ENCODE measurements at places on chromosomes 2 and 18.

DNA sequence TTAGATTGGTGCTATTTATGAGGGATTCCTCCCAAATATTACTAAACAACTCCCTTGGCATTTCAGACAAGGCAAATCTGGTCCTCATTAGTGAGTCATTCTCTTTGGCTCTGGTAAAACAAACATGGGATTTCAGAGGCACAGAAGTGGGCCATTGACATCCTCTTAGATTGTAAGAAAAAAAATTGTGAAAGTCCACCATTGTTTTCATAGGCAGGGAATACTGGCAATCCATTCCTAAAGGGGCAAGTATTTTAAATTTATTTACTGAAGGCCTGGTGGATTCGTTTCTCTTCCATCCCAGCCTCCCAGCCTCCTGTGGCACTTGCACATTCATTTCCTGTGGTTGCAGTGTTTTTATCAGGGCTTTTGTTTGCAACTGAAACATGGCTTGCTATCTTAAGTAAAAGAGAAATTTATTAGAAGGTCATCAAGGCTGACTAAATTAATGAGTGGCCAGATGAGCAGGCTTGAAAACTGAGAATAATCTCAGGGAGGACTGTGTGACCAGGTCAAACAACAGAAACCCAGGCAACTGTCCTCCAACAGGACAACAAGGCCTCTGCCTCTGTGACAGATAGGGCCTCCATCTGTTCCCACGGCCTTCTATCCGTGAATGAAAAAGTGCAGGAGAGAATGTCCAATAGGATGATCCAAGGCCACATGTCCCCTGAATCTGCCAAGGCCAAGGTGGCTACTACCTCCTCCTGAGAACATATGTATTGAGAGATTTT, 23.1 kb upstream of the TNFAIP6 start:
- DNase-seq, result no peak

- DNase-seq, result no peak
Measured at GRCh38 chr2:48227617-48228344, 302.2 kb upstream of the STON1 start.

- DNase-seq, result no peak
Measured at GRCh38 chr18:31146809-31147208, 15.8 kb downstream of the DSC1 start.

GRCh38 chr2:762646-763045, 85.4 kb upstream of the TMEM18 start:
- no peak for DNase-seq

GRCh38 chr2:9029721-9030120, 26.2 kb upstream of the MBOAT2 start:
- DNase-seq, result no peak

GRCh38 chr2:178949584-178949983, 100.4 kb downstream of the CCDC141 start:
- no peak for DNase-seq

DNA sequence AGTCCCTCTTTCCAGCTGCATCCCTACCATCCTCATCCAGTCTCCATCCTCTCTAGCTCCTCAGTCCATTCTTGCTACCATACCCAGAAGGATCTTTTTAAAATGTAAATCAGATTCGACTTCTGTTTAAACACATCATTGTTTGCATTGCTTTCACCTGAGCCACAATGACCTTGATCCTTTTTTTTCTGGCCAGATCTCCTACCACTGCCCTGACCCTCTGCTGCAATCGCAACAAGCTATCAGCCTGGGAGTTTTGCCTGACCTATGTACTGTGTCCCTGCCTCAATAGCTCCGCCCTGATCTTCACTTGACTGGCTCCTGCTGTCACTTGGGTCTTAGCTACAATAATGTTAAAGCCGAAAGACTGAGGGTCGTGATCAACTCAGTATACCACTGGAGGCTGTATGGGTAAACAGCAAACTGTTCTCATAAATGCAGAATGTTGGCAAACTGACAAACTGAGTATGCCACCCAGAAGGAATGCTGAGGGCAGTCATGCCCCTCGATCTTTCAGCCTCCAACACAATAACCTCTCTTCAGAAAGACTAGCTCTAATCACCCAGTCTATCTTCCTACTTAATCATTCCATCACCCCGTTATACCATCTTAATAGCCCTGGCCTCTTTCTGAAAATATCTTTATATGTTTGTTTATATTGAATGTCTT, 2.6 kb upstream of the RBM43 start:
- DNase-seq, result no peak

DNA sequence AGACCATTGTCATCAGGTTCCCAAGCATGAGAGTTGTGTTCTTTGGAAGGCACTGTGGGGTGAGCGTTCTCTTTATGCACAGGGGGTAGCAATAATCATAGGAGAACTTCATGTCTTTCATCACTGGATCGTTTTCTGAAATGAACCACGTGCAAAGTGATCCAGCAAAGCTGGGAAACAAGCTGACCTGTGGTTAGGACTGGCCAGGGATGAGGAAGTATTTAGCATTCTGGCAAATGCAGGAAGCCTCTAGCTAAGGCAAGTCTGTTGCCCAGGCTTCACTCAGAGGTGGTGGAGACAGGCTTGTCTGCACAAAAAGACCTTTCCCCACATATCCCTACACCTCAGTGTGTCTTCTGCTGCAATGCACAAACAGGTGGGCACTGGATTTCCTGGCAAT, 58.6 kb downstream of the MMADHC start:
- no peak for DNase-seq

DNA sequence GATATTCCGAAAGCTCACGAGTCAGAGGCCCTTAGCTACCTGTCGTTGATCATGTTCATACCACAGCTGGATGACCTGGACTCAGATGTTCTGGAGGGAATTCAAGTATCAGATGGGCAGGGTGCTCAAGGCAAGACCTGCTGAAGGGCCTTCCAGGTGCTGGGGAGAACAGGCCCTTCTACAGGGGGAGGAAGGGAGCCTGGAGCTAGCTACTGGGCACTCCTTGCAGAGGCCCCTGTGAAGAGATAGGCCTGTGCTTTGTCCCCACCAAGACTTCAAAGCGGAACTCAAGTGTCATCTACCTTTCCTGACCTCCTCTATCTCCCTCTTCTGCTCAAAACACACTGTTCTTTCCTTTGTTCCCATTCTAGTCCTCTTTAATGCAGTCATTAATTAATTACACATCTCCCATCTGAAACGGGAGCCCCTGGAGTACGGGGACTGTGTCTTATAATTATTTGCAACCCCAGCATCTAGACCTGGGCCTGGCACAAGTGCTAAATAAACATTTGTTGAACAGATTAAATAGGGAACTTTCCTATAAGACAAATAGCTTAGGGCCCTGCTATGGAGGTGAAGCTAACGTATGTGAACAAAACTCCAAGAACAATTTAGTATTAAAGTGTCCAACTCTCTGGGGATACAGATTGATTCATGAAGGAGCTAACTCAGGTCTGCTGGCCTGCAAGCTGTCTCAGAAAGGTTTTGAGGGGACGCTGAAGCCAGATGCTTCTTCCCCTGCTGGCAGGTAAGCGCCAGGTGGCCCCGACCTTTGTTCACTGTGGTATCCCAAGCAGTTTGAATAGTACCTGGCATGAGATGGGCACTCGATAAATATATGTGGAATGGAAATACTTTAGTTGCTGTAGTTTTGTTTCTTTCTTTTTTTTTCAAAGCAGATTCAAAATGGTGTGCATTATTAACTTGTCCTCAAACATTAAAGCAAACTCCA, 22.0 kb downstream of the RHOB start:
- no peak for DNase-seq

DNA sequence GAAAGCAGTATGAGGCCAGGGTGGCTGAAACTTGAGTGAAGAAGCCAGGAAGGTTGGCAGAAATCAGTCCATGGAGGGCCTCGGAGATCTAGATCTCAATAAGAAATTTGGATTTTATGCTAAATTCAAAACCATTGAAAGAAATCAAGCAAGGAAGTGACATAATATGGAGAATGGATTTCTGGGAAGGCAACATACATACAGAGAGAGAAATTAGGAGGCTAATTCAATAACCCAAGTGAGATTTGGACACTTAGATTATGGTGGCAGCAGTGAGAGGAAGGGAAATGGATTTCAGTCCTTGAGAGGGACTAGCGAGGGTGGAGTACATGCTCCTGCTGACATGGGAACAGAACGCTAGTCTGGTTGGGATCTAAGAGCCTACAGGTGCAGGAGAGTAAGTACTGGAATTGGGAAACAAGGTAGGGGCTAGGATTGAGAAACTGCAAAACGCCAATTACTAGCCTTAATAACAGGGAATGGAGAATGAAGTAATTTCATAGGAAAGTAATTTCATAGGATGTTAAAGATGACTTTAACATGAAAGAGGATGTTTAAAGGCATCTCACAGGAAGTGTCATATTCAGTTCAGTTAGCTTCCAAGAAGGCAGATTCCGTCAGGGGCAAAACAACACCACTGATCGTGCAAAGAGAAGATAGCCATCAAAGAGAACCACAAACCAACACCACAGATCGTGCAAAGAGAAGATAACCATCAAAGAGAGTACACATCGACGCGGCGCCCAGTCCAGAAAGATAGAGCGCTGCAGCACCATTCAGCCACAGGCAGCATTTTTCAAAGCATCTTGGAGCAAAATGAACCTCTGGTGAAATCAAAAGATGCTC, 27.2 kb downstream of the CDKL4 start:
- DNase-seq, result no peak

DNA sequence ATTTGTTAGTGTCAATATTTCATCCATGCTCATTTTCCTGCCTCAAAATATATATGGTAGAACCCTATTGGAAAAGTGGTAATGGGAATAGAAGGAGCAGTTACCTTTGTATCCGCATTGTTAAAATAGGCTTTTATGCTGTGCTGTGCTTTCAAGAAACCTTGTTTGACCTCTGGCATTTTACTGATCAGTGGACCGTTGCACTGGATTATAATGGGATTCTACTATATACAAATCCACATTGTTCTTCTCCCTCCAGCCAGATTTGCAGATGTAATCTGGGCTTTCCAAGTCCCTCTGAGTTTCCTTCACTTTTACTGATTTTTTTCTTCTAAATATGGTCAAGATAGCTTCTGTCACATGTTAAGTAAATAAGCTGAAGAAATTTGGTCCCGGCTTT, 23.3 kb upstream of the FAM237A start:
- no peak for DNase-seq

DNA sequence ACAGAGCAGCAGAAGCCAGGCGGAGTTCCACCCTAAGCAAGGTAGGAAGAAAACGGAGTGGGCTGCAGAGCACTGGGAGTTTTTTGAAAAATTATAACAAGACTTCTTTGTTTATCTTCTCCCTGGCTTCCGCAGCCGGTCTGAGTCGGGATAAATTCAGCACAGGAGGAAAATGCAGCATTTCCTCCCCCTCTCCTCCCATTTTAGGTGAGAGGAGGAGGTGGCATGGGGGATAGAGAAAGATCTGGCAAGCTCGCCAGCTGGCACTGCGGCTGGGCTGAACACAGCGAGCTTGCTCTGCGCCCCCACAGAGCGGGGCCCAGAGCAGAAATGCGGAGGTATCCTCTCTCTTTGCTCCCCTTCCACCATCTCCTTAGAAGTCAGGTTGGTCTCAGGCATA, 17.7 kb upstream of the CHRNA1 start:
- no peak for DNase-seq

DNA sequence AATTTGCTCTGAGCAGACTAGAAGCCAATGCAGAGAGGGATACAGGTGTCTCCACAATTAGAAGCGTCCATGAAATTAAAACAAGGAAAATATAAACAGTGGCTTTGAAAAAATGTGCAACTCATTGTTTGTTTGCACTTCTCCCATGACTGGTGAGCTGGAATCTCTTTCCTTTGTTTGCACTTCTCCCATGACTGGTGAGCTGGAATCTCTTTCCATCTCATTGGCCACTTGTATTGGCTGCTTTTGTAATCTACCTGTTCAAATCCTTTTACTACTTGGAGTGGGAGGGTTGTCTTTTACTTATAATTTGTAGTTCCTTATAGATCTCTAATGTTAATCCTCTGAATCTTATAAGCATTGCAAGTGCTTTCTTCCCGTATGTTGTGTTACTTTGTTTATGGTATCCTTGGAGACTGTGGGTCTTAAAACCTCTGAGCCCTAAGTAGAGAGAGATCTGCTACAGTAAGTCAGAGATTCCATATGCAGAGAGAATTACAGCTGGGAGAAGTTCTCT, 94.1 kb downstream of the RTN4 start:
- DNase-seq, result no peak

GRCh38 chr18:28712796-28713425, 536.0 kb upstream of the CDH2 start:
- no peak for DNase-seq

DNA sequence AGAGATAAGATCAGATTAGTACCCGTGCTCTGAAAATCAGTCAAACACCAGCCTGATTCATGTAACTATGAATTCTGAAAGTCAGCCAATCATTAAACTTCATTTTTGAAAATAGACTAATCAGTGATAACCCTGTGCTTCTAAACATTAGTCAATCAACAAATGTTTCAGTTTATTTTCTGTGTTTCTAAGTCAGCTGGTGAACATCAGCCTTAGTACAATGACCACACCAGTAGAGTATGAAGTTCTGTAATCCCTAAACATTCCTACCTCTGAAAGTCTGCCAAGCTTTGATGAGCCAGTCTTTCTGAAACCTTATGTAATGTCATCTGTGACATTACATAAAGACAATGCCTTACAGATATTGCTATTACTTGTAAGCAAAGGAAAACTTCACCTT, 807.4 kb upstream of the CRIM1 start:
- DNase-seq, result no peak

DNA sequence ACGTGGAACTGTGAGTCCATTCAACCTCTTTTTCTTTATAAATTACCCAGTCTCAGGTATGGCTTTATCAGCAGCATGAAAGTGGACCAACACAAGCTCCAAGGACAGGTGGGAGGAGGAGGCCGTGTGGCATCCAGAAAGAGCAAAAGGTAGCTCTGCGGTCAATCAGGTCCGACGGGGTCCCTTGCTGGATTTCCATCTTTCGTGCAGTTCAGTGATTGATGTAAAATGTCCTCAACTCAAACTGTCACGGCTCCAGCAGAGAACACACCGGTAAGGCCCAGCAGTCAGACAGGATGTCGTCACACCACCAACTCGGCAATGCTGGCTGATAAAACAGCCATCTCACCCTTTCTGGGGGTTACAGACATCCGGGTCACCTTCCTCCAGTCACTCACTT, 123.3 kb downstream of the PXDN start:
- no peak for DNase-seq

DNA sequence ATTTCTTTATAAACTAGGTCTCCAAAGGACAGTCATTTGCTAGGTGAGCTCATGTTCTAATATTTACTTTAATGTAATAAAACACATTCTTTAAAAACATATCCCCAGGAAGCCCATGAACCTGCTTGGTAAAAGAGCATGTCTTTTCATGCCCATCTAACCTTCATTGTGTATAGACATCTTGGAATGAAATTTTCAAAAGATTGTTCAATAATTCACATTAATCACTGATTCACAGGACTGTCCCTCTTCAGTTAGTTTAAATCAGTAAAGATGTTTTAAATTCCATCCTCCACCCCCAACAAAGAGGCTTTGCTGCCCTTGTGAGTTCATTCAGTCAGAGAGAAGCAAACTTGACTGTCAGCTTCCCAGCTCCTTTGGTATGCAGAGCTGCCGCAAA, 633.4 kb upstream of the CELF4 start:
- no peak for DNase-seq

GRCh38 chr2:140344838-140345237, 1564.6 kb upstream of the NXPH2 start:
- no peak for DNase-seq
